Hair follicle dermal papilla cell (primary cell): ENCODE measurements at places on chromosomes 2 and 18. TPM values are rescaled to one million over a fixed set of nuclear protein-coding genes. Genes with fewer than 3 reads are reported as not detected.

Gene SMPD4
- total RNA-seq: 23.1 and 25.3 TPM in 2 replicates

Gene CHRNA1
- total RNA-seq: 0.16 TPM in 1 of 2 replicates, not detected in the other

Gene RAMP1
- total RNA-seq: 0.32 and 0.85 TPM in 2 replicates

Gene NTSR2
- not detected in 2 replicates for total RNA-seq
